NCI-H1436 (cell line): ENCODE measurements at places on chromosomes 5 and 9.

- no peak for DNase-seq
Observed at GRCh38 chr9:129988607-129989361, 54.2 kb downstream of the FNBP1 start.

- DNase-seq, result no peak
Observed at GRCh38 chr5:132754111-132754510, 6.9 kb downstream of the CCNI2 start.

GRCh38 chr9:5652821-5653220 is 23.9 kb downstream of the RIC1 start:
- no peak for DNase-seq

- DNase-seq, result no peak
Observed at GRCh38 chr5:42666869-42667268, 89.7 kb upstream of the CCDC152 start.

DNA sequence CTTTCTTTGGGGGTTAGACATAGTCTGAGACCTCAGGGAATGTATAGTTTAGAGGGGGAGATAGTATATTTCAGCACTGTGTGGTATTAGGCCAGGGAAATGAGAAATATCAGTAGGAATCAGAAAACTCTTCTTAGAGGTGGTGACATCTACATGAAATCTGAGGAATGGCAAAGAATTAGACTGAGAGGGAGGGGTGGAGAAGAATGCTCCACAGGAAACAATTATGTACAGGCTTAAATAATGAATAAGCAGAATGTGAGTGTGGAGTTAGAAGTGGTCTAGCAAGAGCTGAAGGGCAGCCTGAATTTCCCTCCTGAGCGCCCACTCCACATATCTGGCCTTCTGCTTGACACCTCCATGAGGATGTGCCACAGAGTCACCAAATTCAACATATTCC is 3.6 kb upstream of the MACIR start:
- DNase-seq, result no peak

- DNase-seq, result no peak
Observed at GRCh38 chr9:137634016-137634415, 15.2 kb downstream of the EHMT1 start.
